ENCODE measurements at places on chromosomes 4 and X.

DNA sequence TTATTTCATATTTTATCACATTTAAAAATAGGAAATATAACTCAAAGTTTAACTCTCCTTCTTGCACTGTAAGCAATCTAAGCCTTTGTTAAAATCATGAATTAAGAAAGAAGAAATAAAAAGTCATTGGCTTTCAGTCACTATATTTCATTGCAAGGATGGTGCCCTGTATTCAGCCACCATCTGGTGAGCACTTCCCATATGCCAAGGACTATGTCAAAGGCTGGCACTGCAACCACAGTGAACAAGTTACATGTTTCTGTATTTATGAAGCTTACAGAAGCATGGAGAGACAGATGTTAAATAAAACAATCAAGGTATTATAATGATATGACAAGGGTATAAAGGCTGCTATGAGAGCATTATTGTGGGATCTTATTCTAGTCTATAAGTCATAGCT, 68.6 kb downstream of the PRKG2 start:
- no peak for DNase-seq

- DNase-seq = no peak
Measured at GRCh38 chr4:4477391-4477790, 64.5 kb downstream of the STX18 start.

GRCh38 chr4:55431710-55432336, 36.1 kb downstream of the TMEM165 start:
- no peak for DNase-seq

DNA sequence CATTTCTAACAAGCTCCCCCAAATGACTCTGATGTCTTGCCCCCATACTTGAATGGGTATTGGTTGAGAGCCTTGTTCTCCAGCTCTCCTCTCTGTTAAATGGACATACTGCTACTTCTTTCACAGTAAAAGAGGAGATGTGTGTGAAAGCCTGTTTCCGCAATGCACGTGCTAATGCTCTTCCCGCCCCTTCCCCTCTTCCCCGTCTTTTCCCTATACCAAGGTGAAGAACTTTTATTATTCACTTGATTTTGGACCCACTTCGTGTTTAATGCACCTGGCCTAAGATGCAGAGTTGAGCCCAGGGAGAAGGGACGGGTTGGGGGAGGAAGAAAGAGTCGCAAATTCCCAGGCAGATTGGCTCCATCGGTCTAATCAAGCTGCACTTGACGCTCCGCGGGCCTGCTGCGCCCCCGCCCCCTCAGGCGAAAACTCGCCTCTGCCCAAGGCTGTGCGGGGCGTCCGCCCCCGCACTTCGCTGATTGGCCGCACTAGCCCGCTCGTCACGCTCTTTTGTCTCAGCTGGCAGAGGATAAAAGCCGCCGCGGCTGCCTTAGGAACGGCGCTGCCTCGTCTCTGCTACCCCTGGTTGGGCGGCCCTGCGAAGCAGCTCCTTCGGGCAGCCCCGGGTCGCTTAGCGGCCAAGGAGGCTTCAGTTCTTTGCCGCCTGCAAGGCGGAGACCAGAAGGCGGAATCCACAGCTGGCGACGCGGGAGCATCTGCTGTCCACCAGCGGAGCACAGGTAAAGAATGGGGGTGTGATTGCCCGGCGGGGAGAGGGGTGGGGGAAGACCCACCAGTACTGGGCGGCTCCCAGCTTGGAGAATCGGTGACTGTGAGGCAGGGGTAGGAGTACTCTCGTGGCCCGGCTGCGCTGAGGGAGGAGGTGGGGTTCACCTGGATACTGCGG, at the start of gene ZCCHC12:
Gene ZCCHC12, plus strand, starts transcription at position 562 of the 910 bp plus-strand sequence. CDS start 1,421 bp downstream, outside the sequence.
- DNase-seq = peak; percentile 54

DNA sequence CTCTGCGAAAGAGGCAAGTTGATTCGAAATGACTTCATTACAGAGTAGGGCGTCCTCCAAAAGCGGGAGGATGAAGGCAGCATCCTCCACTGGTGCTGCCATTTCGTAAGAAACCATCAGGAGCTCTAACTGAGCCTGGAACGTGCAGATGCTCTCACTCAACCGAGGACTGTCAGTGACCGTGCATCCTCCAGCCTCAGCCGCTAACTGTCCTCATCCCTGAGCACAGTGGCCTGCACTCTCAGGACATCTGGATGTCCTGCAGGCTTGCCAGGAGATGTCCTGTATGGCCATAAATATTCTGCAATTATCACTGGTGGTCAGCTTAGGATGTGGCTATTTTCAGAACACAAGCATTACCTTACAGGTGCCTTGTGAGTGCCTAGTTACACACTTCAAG, 107.1 kb upstream of the ADRA2C start:
- no peak for DNase-seq

DNA sequence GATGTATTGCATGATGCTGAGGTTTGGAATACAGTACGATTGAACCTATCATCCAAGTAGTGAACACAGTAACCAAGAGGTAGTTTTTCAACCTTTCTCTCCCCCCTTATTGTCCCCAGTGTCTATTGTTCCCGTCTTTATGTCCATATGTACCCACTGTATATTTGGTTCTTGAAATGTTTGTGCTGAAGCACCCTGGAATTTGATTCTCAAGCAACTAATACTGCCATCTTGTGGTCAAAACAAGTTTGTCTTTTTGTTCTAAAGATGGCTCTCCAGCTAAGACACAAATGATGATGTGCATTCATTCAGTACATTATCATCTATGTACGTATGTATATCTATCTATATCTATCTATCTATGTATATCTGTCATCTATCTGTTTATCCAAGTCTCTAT, 33.5 kb upstream of the DCX start:
- DNase-seq = no peak

GRCh38 chrX:69493193-69493592, 10.9 kb upstream of the NALF2 start:
- no peak for DNase-seq

DNA sequence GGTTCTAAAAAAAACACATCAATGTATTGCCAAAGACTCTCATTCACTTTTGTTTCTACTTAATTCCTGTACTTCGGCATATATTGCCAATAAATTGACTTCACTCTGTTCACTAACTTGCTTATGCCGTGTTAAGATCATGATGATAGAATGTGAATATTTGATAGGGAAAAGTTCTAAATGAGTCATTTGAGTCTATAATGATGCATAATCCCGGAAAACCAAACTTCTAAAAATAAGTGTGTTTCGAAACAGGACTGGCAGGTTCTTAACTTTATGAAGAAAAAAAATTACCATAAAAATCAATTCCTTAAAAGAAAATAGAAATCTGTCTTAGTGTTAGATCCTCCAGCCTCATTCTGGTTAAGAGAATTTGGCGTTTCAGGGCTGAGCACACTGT, 387.5 kb upstream of the FTHL17 start:
- DNase-seq = no peak

GRCh38 chr4:156109943-156110900, 156.6 kb upstream of the CTSO start:
- no peak for DNase-seq
